ENCODE measurements at places on chromosomes 7 and 10.

- DNase-seq = no peak
These were observed 123.6 kb upstream of the ANK3 start for GRCh38 chr10:60513281-60513680.

- no peak for DNase-seq
These were observed 14.7 kb downstream of the ZNF488 start for GRCh38 chr10:47369251-47369894.

DNA sequence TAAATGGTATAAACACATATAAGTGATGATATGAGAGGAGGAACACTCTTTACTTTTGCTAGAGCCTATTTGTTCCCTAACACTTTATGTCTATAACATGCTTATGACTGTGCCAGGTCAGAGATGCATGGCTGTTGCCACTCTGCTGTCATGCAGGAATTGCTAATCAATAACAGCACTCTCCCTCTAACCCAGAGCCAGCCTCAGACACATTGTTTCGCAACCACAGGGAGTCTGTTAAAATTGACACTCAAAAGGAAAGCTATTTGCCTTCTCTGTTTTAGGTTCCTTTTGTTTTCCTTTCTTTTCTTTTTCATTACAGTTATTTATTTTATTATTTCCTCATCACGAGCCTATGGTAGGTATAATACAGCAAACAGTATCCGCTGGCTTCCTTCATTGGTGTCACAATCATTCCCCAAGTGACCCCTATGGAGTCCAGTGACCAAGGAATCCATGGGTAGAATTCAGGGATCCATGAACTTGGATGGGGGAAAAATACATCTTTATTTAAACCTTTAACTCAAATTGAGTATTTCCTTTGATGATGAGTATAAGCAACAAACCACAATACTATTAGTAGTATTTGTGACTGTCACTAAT, 6.8 kb downstream of the PON2 start:
- DNase-seq = no peak

- no peak for DNase-seq
These were observed 820.6 kb downstream of the LRMDA start for GRCh38 chr10:76251841-76252671.

- no peak for DNase-seq
These were observed 166.3 kb upstream of the RNF32 start for GRCh38 chr7:156474241-156474743.

- DNase-seq = no peak
These were observed 297.5 kb downstream of the HDAC9 start for GRCh38 chr7:18792871-18793595.

DNA sequence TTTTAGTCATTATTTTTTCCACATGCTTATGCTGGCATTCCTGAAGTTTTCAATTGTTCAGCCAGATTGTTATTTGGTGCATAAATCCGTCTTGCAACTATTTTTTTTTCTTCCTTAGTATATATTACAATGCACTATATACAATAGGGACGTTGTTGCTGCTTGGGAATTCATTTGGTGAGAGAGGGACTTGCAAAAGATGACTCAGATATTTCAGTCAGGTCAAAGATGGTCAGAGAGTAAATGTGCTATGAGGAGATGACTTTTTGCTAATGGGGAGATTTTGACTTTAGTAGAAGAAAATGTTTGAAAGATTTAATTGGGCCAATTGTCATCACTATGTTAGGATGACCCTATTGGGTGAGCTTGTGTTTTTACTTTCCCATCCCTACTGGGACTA, 348.4 kb upstream of the MTPN start:
- DNase-seq = no peak

- no peak for DNase-seq
These were observed 20.4 kb downstream of the DNAJC9 start for GRCh38 chr10:73226663-73227062.

DNA sequence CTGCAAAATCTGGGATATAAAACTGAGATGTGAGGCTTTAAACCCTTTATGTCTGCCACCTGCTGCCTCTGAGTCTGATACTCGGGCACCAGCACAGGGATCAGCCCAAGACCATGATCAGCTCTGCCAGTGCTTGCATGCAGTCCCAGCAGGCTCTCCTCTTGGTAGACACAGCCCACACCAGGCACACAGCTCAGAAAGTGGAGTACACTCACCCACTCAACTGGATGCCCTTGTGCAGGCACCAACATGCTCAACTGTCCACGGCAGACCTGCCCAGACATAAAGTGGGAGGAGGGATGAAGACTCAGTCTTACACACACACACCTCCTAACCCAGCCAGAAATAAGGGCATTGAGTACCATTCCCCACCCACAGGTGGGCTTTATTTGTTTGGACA, 18.2 kb upstream of the MYH16 start:
- no peak for DNase-seq

- no peak for DNase-seq
These were observed 278.1 kb upstream of the TMEM229A start for GRCh38 chr7:124310934-124311390.

GRCh38 chr10:30977385-30977784, 54.3 kb downstream of the ZNF438 start:
- no peak for DNase-seq

DNA sequence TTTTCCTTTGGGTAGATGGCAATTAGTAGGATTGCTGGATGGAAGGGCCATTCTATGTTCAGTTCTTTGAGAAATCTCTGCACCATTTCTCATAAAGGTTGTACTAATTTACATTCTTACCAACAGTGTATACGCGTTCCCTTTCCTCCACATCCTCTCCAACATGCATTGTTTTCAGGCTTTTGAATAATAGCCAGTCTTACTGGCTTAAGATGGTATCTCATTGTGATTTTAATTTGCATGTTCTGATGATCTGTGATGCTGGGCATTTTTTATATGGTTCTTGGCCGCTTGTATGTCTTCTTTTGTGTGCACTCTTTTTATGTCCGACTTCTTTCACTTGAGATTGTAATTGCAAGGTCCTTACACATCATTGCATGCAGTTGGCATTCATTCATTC, 11.7 kb downstream of the CLIP2 start:
- no peak for DNase-seq

DNA sequence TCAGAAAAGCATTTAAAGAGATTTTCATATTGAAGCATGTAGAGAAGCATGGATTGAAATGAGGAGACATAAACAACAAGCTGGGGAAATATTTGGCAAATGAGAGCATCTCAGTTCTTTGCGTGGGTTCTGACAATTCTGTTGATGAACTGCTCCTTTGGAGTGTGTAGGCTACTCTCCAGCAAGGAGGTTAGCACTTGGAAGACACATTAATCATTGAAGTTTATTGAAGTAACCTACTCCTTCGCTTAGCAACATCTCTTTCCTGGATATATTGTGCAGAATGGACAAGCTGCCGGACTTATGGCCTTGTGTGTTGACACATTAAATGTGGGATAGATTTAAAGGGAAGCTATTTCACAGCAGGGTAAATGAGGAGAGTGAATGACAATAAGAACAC, 354.5 kb upstream of the VWC2 start:
- no peak for DNase-seq

GRCh38 chr7:83546586-83546985, 102.4 kb downstream of the SEMA3E start:
- no peak for DNase-seq

GRCh38 chr10:42939237-42939636, 137.6 kb upstream of the RET start:
- no peak for DNase-seq

DNA sequence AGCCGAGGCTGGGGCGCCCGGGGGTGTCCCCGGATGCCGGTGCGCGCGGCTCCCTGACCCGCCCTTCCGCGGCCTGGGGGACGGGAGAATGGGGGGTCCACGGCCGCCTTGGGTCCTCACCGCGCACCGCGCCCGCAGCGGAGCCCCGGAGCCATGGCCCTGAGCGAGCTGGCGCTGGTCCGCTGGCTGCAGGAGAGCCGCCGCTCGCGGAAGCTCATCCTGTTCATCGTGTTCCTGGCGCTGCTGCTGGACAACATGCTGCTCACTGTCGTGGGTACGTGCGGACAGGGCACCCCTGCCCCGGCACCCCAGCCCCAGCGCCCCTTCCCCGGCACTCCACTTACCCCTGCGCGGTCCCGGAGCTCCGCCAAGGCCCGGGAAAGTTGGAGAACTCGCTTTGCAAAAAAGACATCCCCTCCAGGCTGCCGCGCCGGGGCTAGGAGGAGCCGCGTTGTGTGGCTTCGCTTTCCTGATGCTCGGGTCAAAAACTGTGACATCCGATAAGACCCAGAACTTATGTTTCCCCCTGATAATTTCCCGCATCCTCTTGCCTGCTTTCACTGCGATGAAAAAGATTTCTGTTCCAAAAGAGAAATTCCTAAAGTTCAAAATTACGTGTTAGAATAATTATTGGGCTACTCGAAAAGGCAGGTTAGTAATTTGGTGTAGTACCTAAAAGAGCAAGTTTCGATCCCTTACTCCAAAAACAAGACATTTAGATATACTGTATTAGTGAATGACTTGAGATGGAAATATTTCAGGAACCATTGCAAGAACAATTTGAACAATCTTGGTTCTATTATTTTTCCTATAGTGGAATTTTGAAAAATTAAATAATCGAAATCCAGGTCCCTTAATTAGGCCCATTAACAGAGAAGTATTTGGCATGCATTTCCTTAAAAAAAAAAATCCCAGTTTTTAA, 888 bp downstream of the SLC18A2 start:
- no peak for DNase-seq

GRCh38 chr7:99621271-99621670, 4.5 kb downstream of the ZSCAN25 start:
- DNase-seq = no peak

DNA sequence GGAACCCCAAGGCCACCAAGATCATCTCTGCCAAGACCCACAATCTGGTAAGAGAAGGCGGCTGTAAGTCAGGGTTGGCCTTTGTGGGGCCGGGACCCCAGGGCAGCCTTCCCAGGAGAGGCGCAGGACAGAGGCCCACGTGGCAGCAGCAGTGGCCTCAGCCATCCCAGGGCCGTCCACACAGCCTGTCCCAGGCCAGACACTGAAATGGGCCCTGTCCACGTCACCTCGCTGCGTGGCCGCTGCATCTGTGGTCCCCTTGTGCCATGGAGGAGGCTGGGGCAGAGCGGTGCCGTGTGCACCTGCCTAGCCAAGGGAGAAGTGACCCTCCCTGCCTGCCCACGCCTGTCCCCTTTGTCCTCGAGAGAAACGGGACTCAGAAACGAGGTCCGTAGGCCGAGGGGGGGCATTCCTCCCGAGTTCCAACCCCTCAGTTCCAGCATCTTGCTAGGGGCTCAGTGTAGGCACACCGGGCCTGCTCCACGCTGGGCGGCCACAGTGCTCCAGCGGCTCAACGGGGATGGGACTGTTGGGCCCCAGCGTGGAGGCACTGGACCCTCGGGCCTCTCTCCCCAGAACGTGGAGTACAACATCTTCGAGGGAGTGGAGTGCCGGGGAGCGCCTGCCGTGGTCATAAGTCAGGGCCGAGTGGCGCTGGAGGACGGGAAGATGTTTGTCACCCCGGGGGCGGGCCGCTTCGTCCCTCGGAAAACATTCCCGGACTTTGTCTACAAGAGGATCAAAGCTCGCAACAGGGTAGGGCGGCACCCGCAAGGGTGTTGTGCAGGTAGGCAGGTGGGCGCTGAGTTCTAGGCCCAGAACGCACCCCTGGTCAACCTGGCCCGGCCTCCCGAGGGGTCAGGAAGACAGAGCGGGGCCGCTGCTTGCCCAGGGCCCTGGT, 15.6 kb downstream of the DPYSL4 start:
- no peak for DNase-seq

DNA sequence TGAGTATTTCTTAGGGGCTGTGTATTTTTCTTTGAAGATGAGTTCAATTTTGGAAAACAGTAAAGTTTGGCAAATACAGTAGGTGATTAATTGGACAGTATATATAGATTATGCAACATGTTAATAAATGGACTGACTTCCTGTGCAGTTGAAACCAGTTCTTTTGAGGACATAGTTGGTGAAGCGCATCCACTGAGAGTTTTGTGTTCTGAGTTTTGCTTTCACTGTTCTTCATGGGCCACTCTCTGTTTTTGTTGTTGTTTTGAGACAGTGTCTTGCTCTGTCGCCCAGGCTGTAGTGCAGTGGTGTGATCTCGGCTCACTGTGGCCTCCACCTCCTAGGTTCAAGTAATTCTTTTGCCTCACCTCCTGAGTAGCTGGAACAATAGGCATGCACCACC, 109.0 kb downstream of the SDHAF3 start:
- no peak for DNase-seq

DNA sequence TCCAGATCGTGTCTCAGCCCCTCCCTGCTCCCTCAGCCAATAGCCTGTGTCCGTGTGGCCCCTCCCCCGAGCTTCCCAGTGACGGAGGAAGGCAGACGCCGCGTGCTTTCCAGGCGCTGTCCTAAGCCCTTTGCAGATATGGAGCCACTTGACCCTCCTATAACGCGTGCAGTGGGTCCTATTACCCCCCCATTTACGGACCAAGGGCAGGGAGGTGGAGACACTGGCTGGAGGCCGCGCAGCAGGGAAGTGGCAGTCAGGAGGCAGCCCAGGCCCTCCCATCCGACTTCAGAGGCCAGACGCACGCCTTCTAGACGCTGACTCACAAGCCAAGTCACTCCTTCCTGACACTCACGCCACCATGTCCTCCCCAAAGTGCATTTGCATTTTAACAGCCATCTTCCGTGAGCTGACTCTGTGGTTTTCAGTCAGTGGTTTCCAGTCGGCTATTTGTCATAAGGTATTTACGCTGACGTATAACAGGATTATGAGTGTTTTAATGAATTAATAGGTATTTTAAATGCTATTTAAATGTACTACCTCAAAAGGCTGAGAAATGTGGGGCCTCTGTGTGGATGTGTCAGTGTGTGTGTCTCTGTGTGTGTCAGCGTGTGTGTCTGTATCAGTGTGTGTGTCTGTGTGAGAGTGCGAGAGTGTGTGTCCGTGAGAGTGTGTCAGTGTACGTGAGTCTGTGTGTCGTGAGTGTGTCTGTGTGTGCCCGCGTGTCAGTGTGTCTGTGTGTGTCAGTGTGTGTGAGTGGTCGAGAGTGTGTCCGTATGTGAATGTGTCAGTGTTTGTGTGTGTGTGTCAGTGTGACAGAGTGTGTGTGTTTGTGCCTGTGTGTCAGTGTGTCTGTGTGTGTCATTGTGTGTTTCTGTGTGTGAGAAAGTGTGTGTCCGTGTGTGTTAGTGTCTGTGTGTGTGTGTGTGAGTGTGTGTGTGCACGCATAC, 92.0 kb upstream of the INSIG1 start:
- DNase-seq = peak; percentile 77

- no peak for DNase-seq
These were observed 213.5 kb upstream of the ZNF32 start for GRCh38 chr10:43861966-43862751.

DNA sequence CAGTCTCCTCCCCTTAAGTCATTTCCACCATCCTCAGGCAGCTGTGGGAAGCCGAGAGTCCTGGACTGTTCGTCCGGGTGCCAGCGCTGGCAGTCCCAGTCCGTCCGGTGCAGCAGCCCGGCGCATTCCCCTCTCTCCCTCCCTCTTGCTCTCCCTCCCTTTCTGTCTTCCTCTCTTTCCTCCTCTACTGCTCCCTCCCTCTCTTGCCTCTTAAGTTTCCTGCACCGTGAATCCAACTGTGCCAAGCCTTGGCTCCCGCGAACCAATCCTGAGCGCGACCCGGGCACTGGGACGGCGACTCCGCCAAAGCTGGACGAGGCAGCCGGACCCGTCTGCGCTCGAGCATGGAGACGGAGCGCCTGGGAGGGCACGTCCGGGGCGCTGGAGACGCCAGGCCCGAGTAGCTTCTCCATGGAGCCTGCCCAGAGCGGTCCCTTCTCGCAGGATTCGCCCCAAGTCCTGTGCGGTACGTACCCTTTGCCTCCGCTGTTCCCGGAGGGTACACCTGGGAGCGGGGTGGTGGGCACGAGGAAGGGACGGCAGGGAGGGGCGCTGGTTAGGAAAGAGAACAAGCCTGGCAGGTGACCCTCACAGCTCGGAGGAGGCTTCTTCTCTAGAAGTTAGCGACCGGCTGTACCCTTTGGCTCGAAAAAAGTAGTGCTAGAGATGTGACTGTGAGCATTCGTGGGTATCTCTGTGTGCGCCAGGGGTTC, 1.0 kb downstream of the NXPH1 start:
- no peak for DNase-seq
